ENCODE measurements at places on chromosomes 1 and 21.

- DNase-seq = peak; percentile 48
Measured at GRCh38 chr1:101540161-101540560, 303.3 kb downstream of the S1PR1 start.

GRCh38 chr1:162279136-162279498, 97.5 kb downstream of the SPATA46 start:
- DNase-seq = peak; percentile 89

DNA sequence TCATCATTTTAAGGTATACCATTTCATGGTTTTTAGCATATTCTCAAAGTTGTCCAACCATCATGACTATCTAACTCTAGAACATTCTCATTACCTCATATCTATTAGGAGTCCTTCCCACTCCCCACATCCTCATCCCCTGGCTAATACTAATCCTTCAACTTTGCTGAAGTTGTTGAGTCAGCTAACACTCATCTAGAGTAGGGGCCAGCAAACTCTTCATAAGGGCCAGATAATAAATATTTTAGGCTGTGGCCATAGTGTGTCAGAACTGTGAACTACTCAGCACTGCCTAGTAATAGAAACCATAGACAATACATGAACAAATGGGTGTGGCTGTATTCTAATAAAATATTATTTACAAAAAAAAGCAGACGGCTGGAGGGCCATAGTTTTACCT, 43.0 kb downstream of the TOR3A start:
- DNase-seq = no peak

GRCh38 chr1:203584507-203584906, 42.1 kb upstream of the ATP2B4 start:
- no peak for DNase-seq

DNA sequence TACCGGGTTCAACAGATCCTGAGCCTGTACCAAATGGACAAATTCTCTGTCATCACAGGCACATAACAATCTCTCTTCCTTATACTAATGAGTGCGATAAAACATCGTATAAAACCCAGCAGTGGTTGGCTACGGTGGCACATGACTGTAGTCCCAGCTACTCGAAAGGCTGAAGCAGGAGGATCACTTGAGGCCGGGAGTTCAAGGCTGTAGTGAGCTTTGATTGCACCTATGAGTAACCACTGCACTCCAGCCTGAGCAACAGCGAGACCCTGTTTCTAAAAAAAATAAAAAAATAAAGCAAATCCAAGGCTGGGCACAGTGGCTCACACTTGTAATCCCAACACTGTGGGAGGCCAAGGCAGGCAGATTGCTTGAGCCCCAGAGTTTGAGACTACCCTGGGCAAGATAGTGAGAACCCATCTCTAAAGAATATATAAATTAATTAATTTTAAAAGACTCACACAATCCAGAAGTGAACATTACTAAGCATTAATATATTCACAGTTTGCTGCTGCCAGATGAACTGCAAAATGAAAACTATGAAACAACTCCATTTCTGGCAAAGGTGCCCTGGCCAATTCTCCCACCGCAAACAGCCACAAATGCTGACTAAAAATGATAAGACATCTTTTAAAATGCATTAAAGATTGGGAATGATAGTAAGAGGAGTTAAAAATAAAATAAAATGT, 13.1 kb downstream of the ZBTB17 start:
- DNase-seq = no peak

- no peak for DNase-seq
Measured at GRCh38 chr1:2356911-2357845, 34.2 kb downstream of the MORN1 start.

GRCh38 chr1:172719066-172719627, 60.2 kb downstream of the FASLG start:
- DNase-seq = no peak

DNA sequence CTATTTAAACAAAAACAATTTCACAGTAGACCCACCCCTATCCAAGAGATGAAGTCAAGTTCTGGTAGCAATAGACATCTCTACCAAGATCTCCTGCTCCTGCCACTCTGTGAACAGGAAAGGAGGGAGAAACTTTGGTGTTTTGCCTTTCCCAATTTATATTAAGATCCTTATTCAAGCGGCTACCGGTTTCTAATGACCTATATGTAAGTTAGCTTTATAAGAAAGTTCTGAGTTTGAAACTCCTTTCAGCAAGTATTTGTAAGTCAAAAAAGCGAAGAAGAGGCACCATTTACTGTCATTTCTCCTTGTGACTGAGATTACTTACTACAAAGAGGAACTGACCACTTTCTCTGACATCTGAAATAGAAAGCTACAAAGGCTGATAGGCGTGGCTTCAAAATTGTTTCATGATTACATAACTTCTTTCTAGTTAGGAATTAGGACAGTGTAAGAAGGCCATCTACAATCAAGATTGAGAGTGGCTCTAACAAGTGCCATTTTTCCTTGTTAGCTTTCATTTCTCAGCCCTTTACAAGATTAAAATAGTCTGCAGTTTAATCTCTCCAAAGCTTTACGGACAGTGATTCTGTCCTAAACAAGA, at the start of gene MNDA:
Gene MNDA, plus strand, starts transcription at position 448 of the 604 bp plus-strand sequence. CDS start 10,803 bp downstream, outside the sequence.
- DNase-seq = no peak

- peak; percentile 20 for DNase-seq
Measured at GRCh38 chr1:1354271-1355247, 3.8 kb downstream of the MXRA8 start.

- peak; percentile 22 for DNase-seq
Measured at GRCh38 chr1:199460933-199461332, 566.6 kb upstream of the NR5A2 start.

DNA sequence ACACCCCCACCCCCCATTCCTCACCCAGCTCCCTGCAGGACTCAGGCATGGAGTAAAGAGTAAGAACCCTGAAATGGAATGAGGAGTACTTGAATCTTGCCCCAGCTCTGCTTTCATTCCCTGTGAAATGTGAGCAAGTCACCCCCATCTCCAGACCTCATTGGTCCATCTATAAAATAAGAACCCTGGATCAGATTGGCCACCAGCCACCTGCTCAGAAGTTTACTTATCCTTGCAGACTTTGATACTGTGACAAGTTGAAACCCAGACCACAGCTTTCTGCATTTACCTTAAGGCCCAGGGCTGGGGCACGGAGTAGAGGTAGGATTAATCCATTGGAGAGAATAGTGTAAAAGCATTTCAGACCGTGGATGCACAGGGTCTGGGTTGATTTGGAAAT, 2.2 kb downstream of the KISS1 start:
- DNase-seq = no peak

- no peak for DNase-seq
Measured at GRCh38 chr1:231124746-231125145, 37.1 kb upstream of the TRIM67 start.

- peak; percentile 100 for DNase-seq
Measured at GRCh38 chr1:211928993-211929637, 98.6 kb upstream of the LPGAT1 start.

DNA sequence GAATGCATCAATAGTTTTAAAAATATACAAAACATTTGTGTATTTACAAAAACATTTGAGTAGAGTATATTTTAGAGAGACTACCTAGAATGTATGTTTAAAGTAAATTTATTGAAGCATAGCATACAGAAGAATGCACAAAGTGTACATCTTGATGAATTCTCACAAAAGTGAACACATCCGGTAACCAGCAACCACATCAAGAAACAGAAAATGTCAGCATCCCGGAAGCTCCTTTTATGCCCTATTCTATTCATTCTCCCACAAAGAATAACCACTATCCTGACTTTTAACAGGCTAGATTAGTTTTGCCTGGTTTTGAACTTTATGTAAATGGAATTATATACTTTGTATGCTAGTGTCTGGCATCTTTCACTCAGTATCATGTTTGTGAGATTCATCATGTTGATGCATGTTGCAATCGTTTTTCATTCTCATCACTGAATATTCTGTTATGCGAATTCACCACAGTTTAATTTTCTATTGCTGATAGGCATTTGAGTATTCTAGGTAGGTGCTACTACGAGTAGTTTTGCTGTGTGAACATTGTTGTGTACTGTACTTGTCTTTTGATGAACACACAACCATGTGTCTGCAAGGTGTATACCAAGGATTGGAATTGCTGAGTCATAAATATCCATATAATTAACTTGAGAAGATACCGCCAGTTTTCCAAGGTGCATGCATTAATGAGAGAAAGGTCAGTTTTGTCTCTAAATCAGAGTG, 75.4 kb downstream of the CACHD1 start:
- peak; percentile 72 for DNase-seq

DNA sequence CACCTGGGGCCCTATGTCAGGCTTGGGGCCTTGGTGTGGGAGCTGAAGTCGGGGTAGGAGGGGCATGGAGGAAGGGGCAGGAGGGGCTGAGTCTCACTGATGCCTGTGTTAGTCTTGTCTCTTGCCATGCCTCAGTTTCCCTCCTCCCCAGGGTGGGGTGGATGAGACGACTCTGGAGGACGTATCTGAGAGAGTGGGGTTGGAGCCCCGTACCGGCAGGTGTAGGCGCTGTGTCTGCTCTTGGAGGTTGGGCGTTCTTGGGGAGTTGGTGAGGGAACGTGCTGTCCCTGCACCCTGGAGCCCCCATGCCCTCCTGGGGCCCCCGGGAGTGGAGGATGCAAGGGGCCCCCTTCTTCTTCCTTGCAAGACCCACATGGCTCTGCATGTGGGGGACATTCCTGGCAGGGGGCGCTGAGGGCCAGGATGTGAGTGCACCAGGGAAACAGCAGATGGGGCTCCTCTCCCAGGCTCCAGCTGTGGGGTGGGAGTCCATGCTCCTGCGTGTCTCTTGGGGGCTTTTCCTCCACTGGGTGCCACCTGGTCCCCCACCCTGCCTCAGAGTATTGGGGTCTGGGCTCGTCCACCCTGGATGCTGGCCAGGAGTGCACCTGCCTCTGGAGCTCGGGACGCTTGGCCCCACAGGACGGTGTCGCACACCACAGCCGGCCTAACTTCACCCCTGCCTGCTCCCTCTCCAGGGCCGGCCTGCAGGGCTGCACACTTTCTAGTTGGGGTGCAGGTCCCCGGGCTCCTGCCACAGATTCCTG, 1.4 kb upstream of the TNFRSF14 start:
- DNase-seq = peak; percentile 40

DNA sequence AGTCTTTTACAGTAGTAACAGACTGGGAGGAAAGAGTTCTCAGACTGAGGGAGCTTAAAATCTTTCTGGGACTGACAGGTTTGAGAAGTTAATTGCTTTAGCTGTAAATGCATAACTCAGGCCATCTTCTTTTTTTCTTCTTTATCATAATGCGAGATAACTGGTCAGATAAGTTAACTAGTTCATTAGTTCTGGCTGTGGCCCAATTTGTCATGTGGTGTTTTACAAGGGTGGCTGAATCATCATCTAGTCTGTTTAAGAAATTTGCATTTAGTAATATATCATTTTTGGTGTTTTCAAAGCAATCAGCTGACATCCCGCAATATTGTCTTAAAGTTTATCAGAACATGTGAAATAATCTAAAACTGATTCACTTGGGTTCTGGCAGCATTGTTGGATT, 14.0 kb downstream of the HSD3B2 start:
- no peak for DNase-seq
